ENCODE measurements at places on chromosomes 6 and 20.
A peak's percentile ranks its signal among the peaks of the same experiment; 100 is the strongest.

DNA sequence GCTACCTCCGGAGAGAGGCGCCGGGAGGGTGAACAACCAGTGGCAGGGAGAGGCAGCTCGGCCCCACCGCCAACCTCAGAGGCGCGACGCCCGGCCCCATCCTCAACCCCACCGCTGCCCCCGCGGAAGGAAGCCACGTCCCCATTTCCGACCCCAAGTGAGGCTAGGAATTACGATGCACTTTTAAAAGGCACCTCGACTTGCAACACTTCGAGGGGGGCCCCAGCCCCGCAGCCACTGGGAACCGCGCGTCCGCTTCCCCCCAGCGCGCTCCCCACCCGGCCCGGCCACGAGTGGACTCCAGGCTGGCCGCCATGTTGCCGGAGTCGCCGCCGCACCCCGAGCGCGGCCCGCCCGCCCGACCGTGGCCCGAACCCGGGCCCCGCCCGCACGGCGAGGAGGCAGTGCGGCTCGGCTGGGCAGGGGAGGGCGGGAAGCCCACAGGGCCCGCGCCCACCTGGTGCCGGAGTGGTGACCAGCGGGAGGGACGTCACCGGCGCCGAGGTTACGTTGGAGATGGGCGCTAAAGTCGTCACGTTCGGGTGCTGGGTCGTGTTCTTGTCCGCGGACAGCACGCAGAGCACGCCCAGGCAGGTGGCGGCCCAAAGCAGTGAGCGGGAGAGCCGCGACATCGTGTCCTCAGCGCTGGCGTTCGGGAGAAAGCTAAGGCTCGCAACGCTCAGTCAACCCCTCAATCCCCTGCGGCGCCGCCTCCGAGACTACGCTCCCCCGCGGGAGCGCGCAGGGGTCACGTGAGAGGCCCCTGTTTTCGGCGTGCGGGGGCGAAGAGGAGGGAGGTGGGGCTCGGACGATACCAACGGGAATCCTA lies at the start of gene CD164:
CD164 (minus strand) TSS at position 721 of the 829 bp plus-strand sequence; CDS start at position 632, 89 bp downstream.
- peak; percentile 97 for DNase-seq

DNA sequence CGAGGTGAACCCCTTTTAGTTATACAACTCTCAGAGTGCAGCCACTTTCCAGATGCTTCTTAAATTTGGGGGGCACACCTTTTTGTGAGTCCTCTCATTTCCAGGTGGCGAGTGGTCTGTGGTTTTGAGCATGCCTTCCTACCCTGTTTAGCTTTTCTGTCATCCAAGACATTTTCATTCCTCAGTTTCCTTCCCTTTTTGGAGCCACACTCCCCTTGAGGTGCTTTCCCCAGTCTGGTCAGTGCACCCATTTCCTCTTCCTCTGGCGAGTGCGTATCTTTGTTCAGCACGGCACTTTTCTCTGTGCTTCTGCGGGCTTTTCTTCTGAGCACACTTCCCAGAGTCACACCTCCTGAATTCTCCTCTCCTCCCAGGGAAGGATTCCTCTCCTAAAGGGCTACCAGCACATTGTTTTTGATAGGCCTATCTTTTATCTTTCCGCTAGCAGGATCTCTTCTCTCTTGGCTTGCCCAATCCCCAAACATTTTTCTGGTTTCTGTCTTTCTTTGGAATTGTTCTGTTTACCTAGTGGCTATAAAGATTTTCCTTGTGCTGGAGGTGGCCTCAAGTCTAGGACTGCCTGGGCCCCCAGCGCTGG lies 1.4 kb downstream of the PHF20 start:
- DNase-seq, result no peak

- no peak for DNase-seq
Measured at GRCh38 chr6:132544826-132545225, 6.7 kb downstream of the TAAR9 start.

DNA sequence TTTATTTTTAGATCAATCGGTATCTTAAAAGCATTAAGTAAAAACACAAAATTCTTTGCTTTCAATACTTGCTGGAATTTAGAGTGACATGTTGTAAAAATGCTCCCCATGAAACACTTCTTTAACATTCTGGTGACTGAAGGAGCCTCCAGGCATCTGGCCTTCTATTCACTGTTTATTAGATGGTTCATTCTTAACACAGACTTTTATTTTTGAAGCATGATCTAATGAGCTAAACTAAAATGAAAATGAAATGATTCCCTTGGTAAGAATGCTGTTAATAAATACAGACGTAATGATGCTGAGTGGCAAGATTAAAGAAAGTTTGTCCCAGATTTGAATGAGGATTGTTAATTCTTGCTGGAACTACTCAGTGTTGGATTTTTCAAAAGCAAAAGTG lies 698.4 kb downstream of the TENT5A start:
- DNase-seq, result no peak

DNA sequence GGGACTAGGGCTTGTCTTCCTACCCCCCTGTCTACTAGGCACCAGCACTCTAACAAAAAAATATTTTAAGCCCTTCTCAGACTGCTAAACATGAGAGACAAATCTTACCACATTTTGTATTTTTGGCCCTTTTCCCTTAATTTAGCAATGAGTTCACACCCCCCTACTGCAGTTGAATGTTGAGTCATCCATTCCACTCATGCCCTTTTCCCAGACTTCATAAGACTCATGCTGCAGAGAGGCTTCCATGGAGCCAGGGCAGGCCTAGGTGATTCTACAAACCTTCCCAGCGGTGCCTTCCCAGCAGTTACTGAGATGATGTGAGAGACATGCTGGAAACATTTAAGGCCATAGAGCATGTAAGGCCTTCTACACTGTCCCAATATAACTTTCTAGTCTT lies 53.9 kb downstream of the PXDC1 start:
- peak; percentile 96 for DNase-seq

- no peak for DNase-seq
Measured at GRCh38 chr20:42862446-42862845, 327.3 kb downstream of the PTPRT start.

GRCh38 chr6:53312355-53312754 lies 36.4 kb downstream of the ELOVL5 start:
- no peak for DNase-seq

DNA sequence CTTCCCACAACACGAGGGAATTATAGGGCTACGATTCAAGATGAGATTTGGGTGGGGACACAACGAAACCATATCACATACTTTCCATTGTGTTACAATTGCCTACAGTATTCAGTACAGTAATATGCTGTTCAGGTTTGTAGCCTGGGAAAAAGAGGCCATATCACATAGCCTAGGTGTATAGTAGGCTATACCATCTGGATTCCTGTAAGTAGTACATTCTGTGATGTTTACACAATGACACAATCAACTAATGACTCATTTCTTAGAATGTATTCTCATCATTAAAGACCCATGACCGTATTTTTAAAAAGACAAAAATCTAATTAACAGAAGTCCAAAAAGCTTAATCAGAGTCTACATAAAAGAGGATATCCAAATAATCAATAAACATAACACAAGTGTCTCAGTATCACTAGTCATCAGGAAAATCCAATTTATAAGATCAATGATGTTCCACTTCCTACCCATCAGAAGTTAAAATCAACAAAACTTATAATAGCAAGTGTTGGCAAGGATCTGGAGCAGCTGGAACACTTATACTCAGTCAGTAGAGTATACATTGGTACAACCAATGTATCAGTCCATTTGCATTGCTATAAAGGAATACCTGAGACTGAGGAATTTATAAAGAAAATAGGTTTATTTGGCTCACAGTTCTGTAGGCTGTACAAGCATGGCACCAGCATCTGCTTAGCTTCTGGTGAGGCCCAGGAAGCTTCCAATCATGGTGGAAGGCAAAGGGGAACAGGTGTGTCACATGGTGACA lies 215.9 kb downstream of the CLVS2 start:
- DNase-seq, result no peak

DNA sequence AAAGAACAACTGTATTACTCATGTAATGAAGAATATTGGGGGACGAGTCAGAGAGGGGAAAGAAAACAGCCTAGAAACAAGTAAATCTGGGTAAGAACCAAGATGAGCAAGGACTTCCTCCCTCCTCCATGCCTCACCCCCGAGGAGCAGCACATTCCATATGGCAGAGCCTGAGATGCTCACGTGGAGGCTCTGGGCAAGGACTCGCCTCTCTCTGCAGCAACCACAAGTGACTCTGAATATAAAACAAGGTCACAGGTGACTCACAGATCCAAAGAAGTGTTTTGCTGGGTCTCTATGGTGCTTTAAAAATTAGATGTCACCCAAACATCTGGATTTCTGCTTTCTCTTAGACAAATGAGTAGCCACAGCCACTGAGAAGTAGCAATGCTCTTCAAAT lies 453.0 kb upstream of the SULF2 start:
- DNase-seq, result peak; percentile 54

- DNase-seq, result no peak
Measured at GRCh38 chr6:164379795-164380194, 929.6 kb downstream of the C6orf118 start.

DNA sequence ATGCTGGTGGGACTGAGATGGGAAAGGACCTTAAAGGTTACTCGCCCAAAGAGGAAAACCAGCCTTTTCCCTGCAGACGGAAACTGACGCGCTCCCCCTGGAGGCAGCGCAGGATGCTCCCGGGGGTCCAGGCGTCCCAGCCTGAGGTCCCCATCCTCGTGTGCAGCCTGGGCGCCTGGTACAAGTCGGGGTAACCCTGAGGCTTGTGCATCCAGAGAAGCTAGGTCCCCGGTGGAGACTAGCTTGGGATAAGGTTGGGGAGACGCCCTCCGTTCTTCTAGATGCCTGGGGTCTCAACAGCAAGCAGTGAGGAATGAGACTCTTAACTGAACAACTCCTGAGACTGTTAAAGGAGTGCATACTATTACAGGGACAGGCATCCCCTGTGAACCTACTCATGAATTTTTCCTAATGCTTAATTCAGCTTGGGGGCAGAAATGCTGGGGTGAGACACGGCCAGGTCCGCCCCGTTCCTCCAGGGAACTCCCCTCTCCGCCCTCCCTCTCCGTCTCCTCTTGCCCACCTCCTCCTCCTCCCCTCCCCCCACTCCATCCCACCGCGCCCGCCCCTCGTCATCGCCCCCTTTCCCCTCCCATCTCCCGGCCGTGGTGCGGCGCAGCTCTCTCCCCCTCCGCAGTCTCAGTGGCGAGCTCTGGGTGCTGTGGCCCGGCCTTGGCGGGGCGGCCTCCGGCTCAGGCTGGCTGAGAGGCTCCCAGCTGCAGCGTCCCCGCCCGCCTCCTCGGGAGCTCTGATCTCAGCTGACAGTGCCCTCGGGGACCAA lies at the start of gene PRSS35:
PRSS35 (plus strand) TSS at position 634 of the 781 bp plus-strand sequence. CDS start 10,908 bp downstream, outside the sequence.
- DNase-seq, result peak; percentile 57

GRCh38 chr6:26022132-26022472 lies 59.5 kb downstream of the TRIM38 start:
- peak; percentile 84 for DNase-seq

GRCh38 chr6:113586413-113587077 lies 270.6 kb upstream of the MARCKS start:
- DNase-seq, result peak; percentile 86

DNA sequence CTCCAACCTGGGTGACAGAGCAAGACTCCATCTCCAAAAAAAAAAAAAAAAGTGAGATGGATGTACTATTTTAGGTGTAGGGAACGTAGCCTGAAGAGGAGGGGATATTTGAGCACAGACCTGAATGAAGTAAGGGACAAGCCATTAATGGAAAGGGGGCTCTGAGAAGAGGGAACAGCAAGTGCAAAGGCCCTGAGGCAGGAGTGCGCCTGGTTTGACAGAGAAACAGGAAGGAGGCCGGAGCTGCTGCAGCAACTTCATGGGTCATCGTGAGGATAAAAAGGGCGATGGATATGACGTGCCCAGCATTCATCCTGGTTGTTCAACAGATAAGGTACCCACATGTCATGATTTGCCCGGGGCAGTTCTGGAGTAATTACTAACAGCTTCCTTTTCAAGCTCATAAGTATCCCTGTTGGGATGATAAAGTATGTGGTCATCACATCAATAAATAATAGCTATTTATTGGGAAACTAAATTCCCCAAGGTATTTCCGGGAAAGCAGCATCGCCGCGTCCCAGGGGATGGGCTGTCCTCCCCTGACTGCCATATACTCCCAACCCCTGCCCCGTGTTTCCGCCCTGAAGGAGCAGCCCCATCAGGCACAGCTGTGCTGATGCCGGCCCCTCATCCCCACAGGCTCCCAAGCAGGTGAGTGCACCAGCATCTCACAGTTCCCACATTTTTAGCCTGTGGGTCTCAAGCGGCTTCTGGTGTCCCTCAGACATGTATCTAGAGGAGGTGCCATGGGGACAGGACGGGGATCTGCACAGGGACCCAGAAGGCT lies 43.4 kb downstream of the DLGAP4 start:
- DNase-seq, result no peak

GRCh38 chr6:121896363-121896762 lies 460.9 kb downstream of the GJA1 start:
- peak; percentile 44 for DNase-seq

GRCh38 chr6:55496201-55496600 lies 82.8 kb downstream of the HMGCLL1 start:
- no peak for DNase-seq

- DNase-seq, result no peak
Measured at GRCh38 chr20:50017160-50017559, 34.4 kb downstream of the SNAI1 start.

- DNase-seq, result no peak
Measured at GRCh38 chr20:59151820-59152219, 11.8 kb upstream of the ZNF831 start.

DNA sequence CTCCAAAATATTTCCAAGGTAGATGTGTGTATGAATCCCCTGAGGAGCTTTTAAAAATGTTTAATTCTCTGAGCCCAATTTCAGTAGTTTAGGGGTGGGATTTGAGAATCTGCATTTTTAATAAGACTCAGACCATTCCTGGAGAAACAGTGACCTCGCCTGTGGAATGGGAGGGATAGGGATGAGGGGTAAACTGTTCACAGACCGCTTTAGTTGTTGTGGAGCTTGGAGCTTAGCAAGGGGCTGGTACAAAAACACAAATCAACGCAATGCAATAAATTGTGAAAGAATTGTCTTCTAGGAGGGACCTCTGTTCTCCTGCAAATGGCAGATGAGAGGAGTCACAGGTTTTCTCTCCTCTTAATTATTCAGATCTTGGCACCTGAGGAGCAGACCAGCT lies 239.3 kb upstream of the SULF2 start:
- no peak for DNase-seq

DNA sequence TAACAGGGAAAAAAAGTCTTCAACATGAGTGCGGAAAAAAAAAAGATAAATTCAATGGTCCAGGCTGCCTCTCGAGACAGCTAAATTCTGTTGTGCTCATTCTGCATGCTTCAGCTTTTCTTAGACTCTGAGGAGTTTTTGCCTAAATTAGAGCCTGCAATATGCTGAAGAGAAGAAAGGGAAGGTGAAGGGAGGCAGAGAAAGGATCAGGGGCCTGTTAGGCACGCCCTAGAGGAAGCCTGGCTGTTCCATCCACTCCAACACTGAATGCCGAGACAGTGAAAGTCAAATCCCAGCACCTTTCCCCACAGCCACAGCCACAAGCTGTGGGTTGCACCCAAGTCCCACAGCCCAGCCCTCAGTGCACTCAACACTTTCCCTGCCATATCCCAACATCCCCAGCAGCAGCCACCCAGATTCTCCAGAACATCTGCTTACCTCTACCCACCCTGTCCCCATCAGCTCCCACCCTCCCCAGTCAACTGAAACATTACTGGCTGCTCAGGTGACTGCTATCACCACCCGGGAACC lies 37.3 kb downstream of the PREX1 start:
- no peak for DNase-seq

Measured in fibroblast of skin of scalp (primary cell).